ENCODE measurements at places on chromosomes 13 and 19. TPM values are rescaled to one million over a fixed set of nuclear protein-coding genes. Genes with fewer than 3 reads are reported as not detected.

HAUS5 gene
- 33.5 TPM for total RNA-seq

ATP8A2 gene
- total RNA-seq: 0.92 TPM

LHB gene
- not detected for total RNA-seq

NLRP11 gene
- 0.52 TPM for total RNA-seq

FGF21 gene
- total RNA-seq: not detected

EDNRB gene
- total RNA-seq: 0.07 TPM

DNA sequence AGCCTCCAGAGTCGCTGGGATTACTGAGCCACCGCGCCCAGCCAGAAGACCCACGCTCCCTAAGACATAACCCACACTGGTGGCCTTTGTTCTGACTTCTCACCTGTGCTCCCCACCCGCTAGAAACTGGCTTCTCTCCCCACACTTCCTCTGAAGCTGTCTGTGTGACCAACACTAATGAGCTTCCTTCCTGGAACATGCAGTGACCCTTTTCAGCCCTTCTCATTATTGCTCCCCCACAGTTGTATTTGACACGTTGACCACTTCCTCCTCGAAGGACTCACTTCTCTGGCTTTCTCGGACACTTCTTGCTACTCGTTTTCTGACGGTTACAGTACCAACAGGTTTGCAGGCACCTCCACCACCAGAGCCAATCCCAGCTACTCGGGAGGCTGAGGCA is 10.9 kb downstream of the NCR1 start:
- peaks cover 3% of the 10 kb centered on the region for H3K27me3 ChIP-seq
- no peaks in the 10 kb centered on the region for H3K36me3 ChIP-seq
- H3K4me1 ChIP-seq: no peaks in the 10 kb centered on the region

- no peaks in the 10 kb centered on the region for H3K27me3 ChIP-seq
- no peak overlapping the region for H3K27ac ChIP-seq
- peak; percentile 33 for DNase-seq
These were observed 88.4 kb upstream of the ZNF492 start for GRCh38 chr19:22545751-22546150.

GRCh38 chr13:110799246-110800236 is 86.0 kb downstream of the ING1 start:
- peaks cover 6% of the 10 kb centered on the region for H3K4me1 ChIP-seq
- peak; percentile 49 for DNase-seq
- no peaks in the 10 kb centered on the region for H3K36me3 ChIP-seq
- no peaks in the 10 kb centered on the region for H3K27me3 ChIP-seq

- no peaks in the 10 kb centered on the region for H3K27me3 ChIP-seq
- peaks cover 38% of the 10 kb centered on the region for H3K4me1 ChIP-seq
- H3K4me3 ChIP-seq: peak overlapping the region; percentile 78
These were observed 678 bp downstream of the ISOC2 start for GRCh38 chr19:55460670-55461258.

GRCh38 chr13:60679928-60680694 is 283.1 kb downstream of the TDRD3 start:
- peak; percentile 75 for DNase-seq
- no peaks in the 10 kb centered on the region for H3K4me1 ChIP-seq
- H3K27me3 ChIP-seq: no peaks in the 10 kb centered on the region
- H3K4me3 ChIP-seq: no peak overlapping the region

GRCh38 chr13:90415902-90416301 is 931.6 kb upstream of the MIR17HG start:
- H3K27ac ChIP-seq: no peak overlapping the region
- H3K4me1 ChIP-seq: peaks cover 29% of the 10 kb centered on the region
- H3K36me3 ChIP-seq: no peaks in the 10 kb centered on the region
- DNase-seq: peak; percentile 3

DNA sequence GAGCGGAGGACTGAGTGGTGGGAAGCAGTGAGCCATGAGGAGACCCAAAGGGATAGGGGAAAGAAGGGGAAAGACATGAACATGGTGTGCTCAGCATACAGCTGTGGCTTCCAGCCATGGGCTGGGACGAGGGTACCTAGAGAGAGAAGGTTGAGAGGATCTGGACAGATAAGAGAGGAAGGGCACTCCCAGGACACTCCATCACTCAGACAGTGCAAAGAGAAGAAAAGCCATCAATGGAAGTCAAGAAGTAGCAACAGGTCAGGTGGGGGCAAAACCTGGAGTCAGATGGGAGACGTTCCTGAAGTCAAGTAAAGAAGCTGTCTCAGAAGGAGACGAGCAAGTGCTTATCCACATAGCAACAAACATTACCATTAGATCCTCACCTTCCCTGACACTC is 40.2 kb upstream of the UBAC2 start:
- no peaks in the 10 kb centered on the region for H3K36me3 ChIP-seq
- no peak for DNase-seq
- H3K27ac ChIP-seq: no peak overlapping the region
- no peak overlapping the region for H3K4me3 ChIP-seq
- H3K4me1 ChIP-seq: no peaks in the 10 kb centered on the region

DNA sequence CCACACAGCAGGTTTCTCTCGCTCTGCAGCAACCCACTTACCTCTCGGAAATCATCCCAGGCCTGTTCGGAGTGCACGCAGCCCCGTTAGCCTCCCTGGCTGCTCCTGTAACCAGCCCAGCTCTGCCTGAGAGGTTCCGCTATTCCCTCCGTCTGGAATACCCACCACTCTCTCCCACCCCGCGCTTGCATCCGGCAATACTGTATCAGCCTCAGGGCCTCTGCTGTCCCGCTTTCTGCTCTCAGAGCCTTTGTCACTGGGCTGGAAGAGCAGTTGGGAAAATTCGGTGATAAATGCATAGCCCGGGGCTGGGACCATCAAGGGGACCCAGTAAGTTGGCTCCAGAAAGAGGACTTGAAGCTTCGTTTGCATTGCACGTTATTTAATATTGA is 759 bp upstream of the TLE6 start:
- peaks cover 23% of the 10 kb centered on the region for H3K4me1 ChIP-seq
- H3K36me3 ChIP-seq: no peaks in the 10 kb centered on the region
- DNase-seq: no peak
- no peak overlapping the region for H3K27ac ChIP-seq

DNA sequence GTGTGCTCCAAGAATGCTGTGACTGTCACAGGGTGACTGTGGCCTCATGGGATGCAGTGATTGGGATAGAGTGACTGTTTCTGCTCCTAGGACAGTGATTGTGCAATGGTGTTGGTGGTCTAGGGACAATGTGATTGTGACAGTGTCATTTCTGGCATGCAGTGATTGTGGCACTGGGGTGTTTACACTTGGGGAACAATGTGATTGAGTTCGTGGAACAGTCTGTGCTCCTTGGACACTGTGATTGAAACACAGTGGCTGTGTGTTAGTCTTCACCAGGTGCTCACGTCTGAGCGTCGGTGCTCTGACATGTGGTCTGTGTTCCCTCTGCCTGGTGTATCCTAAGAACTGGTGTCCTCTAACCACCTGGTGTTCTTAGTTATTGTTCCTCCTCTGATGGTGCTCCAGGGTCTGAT is 1.7 kb downstream of the PDE4A start:
- peak overlapping the region; percentile 83 for H3K4me3 ChIP-seq
- H3K27ac ChIP-seq: peak overlapping the region; percentile 89
- peak; percentile 53 for DNase-seq
- peaks cover 40% of the 10 kb centered on the region for H3K4me1 ChIP-seq

GRCh38 chr13:89843621-89844020 is 1503.9 kb upstream of the MIR17HG start:
- no peaks in the 10 kb centered on the region for H3K4me1 ChIP-seq
- DNase-seq: no peak
- H3K36me3 ChIP-seq: no peaks in the 10 kb centered on the region
- no peaks in the 10 kb centered on the region for H3K27me3 ChIP-seq
- H3K4me3 ChIP-seq: no peak overlapping the region

DNA sequence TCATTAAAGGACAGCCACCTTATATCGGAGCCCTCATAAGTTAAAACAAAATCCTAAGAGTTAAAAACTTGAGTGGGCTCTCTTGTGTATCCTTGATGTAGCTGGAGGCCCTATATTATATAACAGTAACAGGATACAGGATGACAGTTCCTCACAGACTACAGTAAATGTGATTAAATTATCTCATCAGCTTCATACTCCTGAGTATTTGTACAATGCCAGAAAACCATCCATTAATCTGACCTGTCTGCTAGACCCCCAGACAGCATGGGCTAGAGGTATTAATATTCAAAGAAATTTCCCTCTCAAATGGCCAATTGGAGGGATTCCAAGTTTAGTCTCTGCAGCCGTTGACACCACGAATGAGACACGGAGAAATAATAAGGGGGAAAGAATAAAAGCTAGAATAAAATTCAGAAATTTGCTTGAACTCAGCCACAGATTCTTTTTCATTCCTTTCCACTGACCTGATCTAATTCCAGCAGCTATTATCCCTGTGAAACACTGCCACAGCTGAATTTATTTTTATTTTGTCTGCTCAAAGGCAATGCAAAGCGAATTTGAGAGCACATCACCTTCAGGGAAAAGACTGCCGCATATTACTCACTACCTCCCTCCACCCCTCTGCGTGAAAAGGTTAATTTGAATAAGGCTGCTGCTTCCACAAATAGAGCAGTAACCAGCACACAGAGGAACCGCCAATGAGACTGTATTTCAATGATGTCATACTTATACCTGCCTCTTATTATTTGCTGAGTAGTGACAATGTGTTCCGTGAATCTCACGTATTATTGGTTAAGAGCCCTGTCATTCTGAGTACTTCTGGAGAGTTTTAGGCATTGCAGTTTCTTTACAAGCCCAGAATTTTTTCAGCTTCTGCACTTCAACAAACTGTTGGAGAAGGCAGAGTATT is 155.9 kb upstream of the KLF12 start:
- DNase-seq: peak; percentile 57
- no peaks in the 10 kb centered on the region for H3K36me3 ChIP-seq
- no peak overlapping the region for H3K4me3 ChIP-seq
- H3K27ac ChIP-seq: no peak overlapping the region
- peaks cover 38% of the 10 kb centered on the region for H3K4me1 ChIP-seq
- no peaks in the 10 kb centered on the region for H3K27me3 ChIP-seq

DNA sequence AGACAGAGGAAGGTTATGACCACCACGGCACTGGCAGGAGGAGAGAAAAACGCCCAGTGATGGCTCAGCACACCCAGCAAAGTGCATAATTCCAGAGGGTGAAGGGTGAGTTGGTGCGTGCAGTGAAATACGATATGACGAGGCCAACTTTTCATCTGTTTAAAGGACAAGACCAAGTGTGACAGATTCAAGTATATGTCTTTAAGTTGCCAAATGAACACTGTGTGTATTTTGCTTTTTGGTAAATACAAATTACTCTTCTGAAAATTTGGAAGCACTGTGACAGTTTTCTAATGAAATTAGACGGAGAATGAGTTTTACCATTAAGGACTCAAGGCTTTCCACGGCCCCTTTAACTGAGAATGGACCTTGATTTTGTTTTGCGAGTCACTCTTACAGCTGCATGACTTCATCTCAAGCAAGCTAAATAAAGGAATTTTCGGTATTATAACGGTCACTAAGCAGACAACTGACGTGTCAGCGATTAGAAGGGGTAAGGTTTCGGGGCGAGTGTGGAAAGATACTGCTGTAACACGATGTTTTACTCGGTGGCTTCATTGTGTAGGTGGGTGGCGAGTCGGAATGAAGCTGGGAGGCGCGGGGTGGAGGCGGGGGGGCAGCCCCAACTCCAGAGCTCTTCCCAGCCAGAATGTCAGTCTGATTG is 22.8 kb downstream of the COL4A2 start:
- H3K4me1 ChIP-seq: peaks cover 60% of the 10 kb centered on the region
- DNase-seq: no peak
- H3K36me3 ChIP-seq: peaks cover 3% of the 10 kb centered on the region
- H3K27me3 ChIP-seq: no peaks in the 10 kb centered on the region
- peak overlapping the region; percentile 21 for H3K27ac ChIP-seq
- H3K4me3 ChIP-seq: no peak overlapping the region

DNA sequence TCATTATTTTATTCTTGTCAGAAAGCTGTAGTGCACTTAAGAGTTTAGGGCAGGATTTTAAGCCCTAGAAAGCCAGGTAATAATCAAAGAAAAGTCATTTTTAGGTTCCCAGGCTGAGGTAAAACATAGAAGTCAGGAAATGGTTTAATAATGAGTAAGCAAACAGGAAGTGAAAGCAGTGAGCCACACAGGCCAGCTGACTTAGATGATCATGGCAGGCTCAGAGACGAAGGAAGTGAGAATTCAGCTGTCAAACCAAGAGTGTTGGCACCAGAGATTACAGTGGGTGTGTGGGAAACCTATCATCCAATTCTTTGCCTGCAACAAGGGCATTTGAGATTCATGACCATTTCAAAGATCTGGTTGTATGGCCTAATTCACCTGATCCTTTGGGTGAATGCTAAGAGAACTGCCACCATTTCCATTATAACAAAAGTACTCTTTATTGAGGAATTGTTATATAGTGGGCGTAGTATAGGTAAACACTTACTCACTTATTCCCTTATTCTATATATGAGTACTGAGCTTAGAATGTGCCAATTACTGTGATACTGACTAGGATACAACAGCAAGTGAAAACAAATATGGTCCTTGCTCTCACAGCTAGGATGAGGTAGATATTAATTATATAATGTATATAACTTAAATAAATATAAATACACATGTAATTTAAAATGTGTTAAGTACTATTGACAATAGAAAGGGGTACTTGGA is 103.7 kb upstream of the EDNRB start:
- no peaks in the 10 kb centered on the region for H3K36me3 ChIP-seq
- DNase-seq: peak; percentile 78
- H3K27ac ChIP-seq: no peak overlapping the region
- no peaks in the 10 kb centered on the region for H3K27me3 ChIP-seq
- peaks cover 9% of the 10 kb centered on the region for H3K4me1 ChIP-seq
- H3K4me3 ChIP-seq: no peak overlapping the region

- H3K27me3 ChIP-seq: no peaks in the 10 kb centered on the region
- H3K4me1 ChIP-seq: peaks cover 2% of the 10 kb centered on the region
- no peak overlapping the region for H3K27ac ChIP-seq
- no peaks in the 10 kb centered on the region for H3K36me3 ChIP-seq
- H3K4me3 ChIP-seq: no peak overlapping the region
- DNase-seq: no peak
These were observed 173.7 kb downstream of the TBC1D4 start for GRCh38 chr13:75308222-75308621.

DNA sequence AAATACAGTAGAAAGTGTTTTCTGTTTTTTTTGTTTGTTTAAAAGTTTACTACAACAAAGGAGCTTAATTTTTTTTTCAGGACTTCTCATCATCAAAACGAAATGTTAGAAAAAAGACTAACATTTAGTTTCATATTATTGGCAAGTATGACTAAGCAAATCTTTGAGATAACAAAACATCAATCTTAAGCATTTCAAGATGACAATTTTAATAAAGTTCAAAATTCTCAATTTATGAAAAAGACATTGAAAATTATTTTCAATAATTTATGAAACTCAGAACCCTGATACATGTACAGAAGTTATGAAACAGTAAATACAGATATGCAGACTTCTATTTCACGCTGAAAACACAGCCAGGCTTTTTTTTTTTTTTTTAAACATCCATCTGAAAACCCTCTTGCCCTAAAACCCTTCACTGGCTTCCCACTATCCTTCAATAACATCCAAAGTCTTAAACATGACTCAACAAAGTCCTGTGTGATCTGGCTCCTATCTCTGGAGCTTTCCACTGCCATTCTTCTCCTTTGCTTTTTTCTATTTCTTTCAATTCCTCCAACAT is 3.9 kb downstream of the RBM26 start:
- H3K27ac ChIP-seq: no peak overlapping the region
- peaks cover 12% of the 10 kb centered on the region for H3K4me1 ChIP-seq
- no peaks in the 10 kb centered on the region for H3K27me3 ChIP-seq
- DNase-seq: no peak

GRCh38 chr13:40522282-40522681 is 144.2 kb downstream of the FOXO1 start:
- H3K4me3 ChIP-seq: no peak overlapping the region
- no peak overlapping the region for H3K27ac ChIP-seq
- no peaks in the 10 kb centered on the region for H3K27me3 ChIP-seq
- H3K36me3 ChIP-seq: no peaks in the 10 kb centered on the region
- no peak for DNase-seq
- H3K4me1 ChIP-seq: no peaks in the 10 kb centered on the region

All from A673 (cell line).